ENCODE measurements at places on chromosomes 2 and 18.

GRCh38 chr18:27674411-27674810 is 489.3 kb upstream of the CHST9 start:
- DNase-seq: no peak

DNA sequence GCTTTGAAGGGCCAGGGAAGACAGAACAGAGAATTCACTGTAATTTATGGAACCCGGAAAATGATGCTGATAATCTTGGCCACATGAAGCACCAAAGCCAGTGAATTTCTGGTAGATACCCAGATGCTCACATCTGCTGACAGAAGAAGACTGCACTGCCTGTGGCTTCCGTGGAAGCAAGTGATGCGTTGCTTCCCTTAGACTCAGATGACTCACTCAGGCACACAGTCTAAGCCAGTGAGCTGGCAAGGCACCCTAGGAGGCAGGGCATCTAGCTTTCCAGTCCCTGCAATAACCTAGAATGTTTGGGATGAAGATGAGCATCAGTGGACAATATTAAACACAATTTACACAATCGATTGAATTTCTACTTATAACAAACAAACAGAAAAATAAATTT is 284.7 kb downstream of the CMPK2 start:
- DNase-seq: no peak

DNA sequence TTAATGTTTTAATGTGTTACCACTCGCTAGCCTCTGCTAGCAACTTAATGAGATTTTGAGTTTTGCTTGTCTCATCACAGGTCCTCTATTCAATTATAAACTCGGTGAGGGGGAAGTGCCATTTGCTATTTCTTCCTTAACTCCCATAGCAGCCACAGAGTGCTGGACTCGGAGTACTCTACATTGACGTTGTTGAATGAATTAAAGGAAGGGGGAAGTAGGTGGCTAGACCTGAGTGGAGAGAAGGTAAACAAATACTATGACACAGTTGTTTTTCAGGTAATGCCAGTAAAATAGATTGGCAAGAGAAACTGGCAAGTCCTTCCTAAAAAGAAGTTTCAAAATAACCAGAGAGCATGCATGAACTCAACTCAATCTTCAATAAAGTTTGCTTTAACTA is 339.3 kb downstream of the HRH4 start:
- DNase-seq: no peak

DNA sequence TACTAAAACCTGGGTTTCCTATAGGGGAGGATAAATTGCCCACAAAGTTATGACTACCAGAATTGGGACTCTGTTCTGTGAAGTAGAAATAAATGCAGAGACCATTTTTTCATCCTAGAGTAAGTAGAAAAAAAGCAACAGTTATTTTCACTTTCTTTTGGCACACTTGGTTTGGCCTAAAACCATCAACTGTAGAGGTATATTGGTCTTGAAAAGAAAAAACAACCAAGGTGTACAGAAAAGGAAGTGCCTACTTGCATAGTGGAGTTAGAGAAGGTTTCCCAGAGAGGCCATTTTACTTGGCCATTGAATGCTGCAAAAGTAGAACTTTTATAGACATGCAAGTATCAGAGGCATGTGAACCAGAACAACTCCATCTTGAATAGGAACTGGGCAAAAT is 89.4 kb upstream of the TACR1 start:
- DNase-seq: no peak

- no peak for DNase-seq
Measured at GRCh38 chr2:129902731-129903585, 76.5 kb upstream of the RAB6C start.
